ENCODE measurements at places on chromosomes 6 and 20. TPM values are rescaled to one million over a fixed set of nuclear protein-coding genes. Genes with fewer than 3 reads are reported as not detected.

GRCh38 chr6:63862486-63863198 lies 227.0 kb downstream of the PHF3 start:
- no peak for DNase-seq

LY6G5B gene
- total RNA-seq = 44.1 TPM

GRCh38 chr6:149451376-149452036 lies 33.3 kb downstream of the ZC3H12D start:
- no peak for DNase-seq

GRCh38 chr6:168188369-168189199 lies 109.6 kb upstream of the FRMD1 start:
- no peak for DNase-seq

ZSCAN23 gene
- 3.3 TPM for total RNA-seq
